ENCODE measurements at places on chromosomes 2 and 18.
A peak's percentile ranks its signal among the peaks of the same experiment; 100 is the strongest.

GRCh38 chr2:45255563-45255962 is 246.3 kb upstream of the SIX2 start:
- DNase-seq, result no peak

DNA sequence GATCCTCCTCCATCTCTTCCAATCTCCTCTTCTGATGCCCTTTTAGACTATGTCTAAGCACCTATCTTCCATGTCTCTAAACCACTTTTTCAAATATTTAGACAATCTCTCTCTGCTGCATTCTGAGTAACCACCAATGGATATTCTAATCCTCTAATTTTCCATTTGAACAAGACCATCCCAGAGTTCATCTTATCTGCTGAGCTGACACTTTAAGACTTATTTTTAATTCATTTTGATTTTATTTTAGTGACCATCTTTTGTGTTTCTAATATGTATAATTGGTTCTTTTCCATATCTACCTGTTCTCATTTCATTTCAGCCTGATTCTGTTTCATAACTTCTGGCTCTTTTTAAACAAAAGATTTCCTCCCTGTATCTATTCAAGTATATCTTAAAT is 369.9 kb downstream of the CLIP4 start:
- DNase-seq, result no peak

DNA sequence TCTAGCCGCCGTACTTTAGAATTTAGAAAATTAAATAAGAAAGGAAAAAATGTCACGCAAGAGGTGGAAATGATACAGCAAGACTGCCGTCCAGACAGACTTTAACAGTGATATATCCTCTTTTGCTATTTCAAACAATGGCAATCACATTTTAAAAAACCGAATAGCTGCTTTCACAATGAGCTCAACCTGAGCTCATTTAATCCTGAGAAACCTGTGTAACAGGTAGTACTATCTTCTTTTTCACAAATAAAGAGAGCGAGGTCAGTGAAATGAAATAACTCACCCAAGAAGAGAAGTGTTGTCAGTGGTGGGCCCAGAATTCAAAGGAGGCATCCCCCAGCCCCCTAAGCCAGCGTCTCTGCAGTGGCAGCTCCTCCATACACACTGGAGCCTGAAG is 60.7 kb upstream of the DAPL1 start:
- DNase-seq, result no peak

GRCh38 chr2:12970861-12971260 is 254.1 kb downstream of the TRIB2 start:
- no peak for DNase-seq

- DNase-seq, result no peak
These were observed 39.6 kb downstream of the SEMA4F start for GRCh38 chr2:74693668-74694067.

GRCh38 chr2:228023619-228024018 is 152.2 kb downstream of the DAW1 start:
- DNase-seq, result no peak

DNA sequence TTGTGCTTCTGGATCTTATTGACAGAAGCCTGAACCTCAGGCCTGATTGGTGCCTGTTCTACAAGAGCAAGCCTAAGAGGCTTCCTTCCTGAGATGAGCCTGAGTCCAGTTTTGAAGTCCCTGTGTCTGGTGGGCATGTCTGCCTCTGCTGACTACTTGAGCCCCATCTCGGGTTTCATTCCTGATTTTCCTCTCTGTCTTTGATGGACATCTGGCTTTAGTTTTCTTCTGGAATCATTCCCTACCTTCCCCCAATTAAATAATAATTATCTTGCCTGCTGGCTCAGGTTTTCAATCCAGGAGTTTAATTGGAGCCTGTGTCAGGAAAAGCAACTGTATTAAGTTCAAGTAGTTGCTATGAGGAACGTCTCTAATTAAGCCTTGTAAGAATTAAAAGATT is 135.5 kb upstream of the MC4R start:
- DNase-seq, result no peak

DNA sequence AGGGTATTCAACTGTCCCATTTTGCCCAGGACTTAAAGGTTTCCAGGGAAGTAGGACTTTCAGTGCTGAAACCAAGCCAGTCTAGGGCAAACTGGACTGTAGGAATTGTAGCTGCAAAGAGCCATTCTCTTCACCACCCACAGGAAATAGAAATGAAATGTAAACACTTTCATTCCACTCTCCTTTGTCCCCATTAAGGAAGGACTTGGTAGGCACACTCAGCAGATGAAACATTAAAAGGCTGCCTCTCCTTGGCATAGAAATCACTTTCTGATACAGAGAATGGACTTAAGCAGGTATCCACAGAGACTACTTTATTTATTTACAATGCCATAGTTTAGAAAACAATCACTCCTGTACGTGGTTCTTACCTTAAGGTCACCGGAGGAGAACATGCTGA is 102.9 kb upstream of the CCDC195 start:
- DNase-seq, result no peak

DNA sequence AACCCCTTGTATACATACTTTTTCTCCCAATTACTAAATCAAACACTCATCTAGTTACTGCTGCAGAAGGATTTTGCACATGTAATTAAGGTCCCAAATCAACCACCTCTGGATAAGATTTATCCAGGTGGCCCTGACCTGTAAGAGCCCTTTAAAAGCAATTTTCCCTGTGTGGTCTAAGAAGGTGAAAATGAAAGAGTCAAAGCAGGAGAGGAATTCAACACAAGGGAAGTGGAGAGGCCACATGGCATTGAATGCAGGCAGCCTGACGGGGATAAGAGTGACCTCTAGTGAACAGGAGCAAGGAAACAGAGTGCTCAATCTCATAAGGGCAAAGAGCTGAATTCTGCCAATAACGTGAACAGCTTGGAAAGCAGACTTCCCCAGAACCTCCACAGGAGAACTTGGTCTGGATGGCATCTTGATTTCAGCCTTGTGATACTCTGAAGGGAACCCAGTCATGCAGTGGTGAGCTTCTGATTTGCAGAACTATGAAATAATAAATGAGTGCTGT is 27.2 kb downstream of the PPP3R1 start:
- peak; percentile 21 for DNase-seq

DNA sequence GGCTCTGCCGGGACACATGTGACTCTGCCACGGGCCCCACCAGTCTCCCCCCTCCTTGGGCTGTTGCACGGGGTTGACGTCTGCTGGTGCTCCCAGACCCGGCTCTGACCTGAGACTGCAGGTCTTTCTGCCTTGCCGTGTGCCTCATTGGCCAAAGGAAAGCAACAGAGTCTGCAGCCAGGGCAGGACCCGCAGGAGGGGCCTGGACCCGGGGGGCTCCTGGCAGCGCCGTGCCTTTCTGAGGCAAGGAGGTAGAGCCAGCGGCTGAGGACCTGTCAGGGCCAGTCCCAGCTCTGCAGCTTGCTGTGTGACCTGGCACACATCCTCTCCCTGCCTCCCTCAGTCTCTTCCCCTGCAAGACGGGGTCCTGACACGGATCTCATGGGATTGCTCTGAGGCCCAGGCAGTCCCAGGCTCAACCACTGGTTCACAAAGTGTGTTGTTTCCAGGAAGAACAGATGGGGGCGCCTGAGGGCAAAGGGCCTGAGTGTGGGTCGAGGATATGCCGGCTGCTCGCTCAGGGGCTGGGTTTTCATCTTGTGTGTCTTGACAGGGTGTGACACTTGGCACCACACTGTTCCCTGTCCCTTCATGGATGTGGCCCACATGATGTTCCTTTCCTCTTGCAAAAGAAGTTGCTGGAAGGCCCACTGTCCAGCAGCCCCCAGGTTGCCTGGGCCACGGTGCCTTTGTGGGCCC is 9.0 kb downstream of the CAPN10 start:
- DNase-seq, result no peak

DNA sequence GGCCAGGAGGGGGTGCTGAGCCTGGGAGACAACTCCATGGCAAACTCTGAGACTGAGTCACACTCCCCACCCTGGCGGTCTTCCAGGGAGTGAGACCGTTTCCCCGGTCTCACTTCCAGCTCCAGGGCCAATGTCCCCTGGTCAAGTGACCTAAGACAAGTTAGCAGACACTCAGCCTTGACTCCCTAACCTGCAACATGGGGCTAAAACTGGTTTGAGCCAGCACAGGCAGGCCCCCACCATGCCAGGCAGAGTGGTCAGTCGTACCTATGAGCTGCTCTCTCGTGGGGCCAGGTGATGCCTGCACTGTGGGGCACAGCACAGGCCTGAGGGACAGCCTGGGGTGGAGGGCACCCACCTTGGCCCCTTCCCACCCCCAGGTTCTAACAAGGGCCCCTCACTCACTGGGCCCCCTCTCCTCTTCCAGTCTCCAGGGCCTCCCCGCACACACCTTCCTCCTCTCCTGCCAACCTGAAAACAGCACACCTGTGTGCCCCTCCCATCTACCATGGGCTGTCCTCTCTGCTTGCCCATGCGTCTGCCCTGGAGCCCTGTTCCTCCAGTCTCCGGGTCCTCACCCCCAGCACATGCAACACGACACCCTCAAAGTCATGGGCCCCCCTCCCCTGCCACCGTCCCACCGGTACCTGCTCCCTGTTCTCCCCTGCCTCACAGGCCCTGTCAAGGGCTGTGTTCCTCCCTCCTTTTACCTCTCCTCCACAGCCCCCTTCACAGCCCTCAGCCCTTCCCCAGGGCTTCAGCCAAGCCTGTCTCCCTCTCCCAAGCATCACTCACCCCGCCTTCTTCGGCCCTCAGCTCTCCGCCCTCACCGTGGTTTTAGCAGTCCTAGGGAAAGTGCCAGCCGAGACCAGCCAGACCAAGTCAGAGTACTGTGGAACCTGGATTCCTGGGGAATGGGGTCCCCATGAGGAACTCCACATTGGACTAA is 1.6 kb downstream of the GPR17 start:
- no peak for DNase-seq

- no peak for DNase-seq
These were observed 105.5 kb upstream of the RNF152 start for GRCh38 chr18:61998335-61998734.

- DNase-seq, result no peak
These were observed 291.3 kb downstream of the RIT2 start for GRCh38 chr18:42824178-42824577.

DNA sequence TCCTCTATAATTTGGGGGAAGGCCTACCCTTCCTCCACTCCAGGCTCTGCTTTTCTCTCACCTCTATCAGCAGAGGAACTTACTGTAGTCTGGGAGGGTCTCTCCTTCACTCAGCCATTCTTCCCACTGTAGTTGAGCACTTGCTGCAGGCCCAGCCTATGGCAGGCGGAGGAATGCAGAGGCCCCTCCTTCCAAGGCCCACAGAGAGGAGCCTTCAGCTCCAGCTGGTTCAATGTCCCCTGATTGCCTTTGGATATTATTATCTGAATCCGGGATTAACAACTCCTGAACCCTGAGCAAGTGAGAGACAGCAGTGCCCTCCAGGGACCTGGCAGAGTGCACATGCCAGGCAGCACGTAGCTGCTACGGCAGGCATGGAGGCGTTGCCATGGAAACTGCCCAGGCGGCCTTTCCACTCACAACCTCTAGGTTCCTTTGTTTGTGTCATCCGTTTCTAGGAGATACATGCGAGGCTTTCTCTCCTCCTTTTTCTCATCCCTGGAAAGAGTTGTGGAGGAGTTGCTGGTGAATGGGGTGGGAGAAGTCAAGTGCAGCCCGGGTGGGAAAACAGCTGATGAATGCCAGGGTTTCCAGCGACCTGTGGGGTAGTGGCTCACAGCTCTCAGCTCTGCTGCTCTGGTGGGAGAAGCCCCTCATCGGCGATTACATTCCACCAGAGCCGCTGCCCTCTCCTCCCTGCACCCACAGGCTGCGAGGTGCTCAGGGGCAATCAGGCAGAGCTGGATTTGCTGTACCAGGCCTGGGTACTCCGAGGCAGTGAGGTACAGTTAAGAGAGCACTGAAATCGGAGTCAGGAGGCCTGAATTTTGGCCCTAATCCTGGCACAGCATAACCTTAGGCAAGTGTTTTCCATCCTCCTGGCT is 55.3 kb upstream of the HK2 start:
- DNase-seq, result peak; percentile 36

- DNase-seq, result no peak
These were observed 53.7 kb downstream of the THUMPD2 start for GRCh38 chr2:39725401-39725800.

DNA sequence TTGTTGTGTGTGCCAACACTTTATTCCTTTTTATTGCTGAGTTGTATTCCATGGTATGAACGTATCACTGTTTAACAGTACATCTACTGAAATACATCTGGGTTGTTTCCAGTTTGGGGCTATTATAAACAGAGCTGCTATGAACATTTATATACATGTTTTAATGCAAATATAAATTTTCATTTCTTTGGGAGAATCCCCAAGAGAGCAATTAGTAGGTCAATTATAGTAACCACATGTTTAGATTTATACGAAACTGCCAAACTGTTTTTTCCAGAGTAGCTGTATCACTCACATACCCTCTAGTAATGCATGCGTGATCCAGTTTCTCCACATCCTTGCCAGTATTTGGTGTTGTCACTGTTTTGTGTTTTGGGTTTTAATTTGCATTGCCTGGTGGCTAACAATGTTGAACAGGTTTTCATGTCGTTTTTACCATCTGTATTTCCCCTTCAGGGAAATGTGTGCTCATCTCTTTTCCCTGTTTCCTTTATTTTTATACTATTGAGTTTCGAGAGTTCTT is 81.0 kb downstream of the TMEM131 start:
- no peak for DNase-seq
